Fibroblast of upper back skin (primary cell): ENCODE measurements at places on chromosomes 5 and 9.

GRCh38 chr5:44869928-44870327 is 61.2 kb downstream of the MRPS30 start:
- DNase-seq = no peak

DNA sequence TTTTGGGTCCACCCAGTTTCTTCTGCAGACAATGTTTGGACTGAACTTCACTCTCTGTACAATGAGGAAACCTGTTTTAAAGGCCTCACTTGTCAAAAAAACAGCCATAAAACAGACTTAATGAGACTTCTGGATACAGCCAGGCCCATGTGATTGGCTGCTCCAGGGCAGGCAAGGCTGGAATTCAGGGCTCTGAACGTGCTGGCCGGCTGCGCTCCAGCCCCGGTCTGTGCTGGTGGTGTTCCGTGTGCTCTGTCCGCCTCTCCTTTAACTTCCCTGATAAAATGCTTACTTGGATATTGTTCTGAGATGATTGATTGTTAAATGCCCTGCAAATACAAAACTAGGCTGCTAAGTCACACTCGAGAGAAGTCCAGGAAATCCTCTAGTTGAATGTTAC is 131.2 kb upstream of the KLF4 start:
- DNase-seq = no peak

DNA sequence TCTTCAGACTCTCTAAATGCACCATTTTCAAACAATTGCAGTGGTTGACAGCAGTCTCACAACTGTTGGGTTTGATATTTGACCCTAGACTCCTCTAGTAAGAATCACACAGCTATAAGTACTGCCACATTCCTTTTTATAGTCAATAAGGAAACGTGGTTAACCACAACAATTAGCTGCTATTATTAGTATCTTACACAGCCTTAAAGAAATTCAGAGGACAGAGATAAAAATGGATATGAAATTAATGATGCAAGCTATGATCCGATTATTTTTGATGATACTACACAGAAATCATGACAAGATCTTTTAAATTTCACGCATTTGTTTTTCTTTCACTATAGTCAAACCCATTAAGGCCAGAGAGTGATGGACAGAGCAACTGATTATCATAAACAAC is 288.6 kb upstream of the C9orf72 start:
- peak; percentile 82 for DNase-seq

GRCh38 chr5:106646106-106646505 is 1024.6 kb downstream of the EFNA5 start:
- peak; percentile 19 for DNase-seq

- DNase-seq = no peak
Measured at GRCh38 chr5:146185161-146185560, 2.7 kb upstream of the LARS1 start.

- peak; percentile 23 for DNase-seq
Measured at GRCh38 chr5:76371960-76372322, 31.1 kb upstream of the IQGAP2 start.

DNA sequence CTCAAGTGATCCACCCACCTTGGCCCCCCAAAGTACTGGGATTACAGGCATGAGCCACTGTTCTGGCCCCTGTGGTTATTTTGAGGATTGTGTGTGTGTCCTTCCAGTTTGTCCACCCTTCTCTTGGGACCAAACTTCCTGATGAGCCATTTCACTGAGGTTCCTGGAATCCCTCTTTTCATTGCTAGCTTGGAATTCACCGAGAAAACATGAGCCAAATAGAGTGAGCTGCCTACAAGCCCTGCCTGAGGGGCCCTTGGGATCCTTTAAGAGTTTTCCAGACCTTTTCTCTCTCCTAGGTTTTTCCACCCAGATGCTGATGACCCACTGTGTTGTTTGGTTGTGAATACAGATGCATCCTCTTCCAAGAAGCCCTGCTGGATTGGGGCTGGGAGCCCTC is 13.2 kb upstream of the KIF12 start:
- peak; percentile 58 for DNase-seq

DNA sequence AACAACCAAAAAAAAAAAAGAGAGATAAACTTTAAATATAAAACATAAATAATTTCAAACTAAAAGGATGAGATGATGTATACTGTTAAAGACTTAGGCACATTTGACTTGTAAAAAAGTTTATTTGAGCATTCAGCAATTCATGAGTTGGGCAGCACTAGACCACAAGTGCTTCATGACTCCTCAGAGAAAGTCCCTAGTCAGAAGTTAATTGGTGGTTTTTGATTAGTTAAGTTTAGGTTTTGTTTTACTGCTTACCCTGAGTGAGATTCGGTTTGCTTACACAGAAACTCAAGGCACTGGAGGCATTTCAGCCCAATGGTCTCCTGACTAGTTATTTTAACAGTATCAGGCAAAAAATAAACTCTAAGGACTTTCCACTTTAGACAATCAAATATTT is 129.2 kb downstream of the MARCHF11 start:
- DNase-seq = no peak

DNA sequence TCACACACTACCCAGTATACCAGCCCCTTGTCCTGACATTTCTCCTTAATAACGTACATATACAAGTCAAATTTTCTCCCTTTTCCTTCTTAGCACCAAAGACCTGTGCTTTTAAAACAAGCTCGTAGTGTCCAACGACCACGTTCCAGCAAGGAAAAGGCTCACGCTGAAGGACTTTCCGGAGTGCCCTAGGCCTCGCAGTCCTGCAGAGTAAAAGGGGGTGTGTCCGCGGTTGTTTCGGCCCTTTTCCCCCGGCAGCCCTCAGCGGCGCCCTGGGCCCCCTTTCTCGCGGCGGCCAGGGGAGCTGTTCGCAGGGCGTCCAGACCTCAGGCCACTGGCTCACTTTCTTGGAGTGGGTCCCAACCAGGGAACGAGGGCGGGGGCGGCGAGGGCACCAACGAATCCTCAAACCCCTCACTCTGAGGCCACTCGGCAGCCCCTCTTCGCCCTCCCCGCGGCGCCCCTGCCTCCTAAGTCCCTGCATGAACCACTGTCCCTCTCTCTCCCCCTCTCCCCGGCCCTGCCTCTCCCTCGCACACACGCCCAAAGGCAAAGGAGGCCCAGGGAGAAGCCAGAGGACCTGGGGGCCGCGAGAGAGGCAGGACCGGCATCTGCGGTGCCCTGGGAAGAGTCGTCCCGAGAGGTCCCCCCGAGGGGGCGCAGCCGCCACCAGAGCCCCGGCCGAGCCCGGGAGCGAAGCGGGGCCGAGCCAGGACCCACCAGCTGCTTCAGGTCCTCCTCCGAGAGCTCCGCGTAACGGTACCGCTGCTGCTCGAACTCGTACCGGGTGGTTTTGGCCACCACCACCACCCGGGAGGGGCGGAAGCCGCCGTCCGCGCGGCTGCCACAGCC is 720 bp downstream of the NADK2 start:
- DNase-seq = peak; percentile 56

DNA sequence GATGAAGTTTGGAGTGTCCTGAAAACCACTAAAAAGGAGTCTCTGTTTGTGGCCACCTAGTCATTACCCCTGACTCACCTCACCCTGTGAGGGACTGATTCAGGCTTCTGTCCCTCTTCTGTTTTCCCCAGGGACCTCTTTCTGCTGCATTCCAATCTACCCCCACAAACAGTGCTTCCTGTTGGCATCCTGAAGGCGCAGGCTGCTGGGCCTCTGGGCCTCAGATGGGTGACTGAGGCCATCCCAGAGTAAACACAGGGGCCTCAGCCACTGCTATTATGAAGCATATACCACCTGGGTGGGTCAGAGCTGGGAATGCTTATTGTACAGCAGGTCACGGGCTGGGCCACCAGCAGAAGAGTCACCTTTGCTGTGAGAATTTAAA is 20.0 kb downstream of the MORN5 start:
- DNase-seq = peak; percentile 21

DNA sequence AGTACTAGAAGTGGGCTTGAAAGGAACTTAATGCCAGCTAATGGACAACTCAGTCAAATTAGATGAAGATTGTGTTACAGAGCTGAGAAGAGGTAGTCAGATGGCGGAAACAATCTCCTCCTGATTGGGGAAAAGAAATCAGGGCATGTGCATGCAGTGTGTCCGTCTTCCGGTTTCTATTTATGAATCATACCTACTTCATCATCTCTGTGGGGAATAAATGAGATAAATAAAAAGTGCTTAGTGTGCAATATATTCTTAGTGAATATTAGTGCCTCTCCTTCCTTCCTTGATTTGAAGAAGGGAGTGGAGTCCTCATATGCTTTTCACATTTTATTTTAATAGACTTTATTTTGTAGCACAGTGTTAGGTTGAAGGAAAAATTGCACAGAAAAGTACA is 108.7 kb upstream of the NFIL3 start:
- DNase-seq = no peak

DNA sequence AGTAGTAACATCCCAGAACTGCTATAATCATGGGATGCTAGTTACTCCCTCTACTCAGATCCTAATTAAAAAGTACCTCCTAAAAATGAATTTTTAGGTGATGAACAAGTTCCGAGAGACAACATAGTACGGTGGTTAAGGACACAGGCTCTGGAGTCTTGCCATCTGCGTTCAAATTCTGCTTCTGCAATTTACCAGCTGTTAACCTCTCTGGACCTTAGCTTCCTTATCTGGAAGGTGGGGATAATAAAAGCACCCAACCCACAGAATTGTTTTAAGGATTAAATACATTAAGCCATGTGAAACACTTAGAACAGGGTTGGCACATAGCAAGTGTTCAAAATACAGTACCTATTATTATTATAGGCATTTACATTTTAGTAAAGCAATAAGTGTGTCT is 77.5 kb upstream of the XPA start:
- no peak for DNase-seq

DNA sequence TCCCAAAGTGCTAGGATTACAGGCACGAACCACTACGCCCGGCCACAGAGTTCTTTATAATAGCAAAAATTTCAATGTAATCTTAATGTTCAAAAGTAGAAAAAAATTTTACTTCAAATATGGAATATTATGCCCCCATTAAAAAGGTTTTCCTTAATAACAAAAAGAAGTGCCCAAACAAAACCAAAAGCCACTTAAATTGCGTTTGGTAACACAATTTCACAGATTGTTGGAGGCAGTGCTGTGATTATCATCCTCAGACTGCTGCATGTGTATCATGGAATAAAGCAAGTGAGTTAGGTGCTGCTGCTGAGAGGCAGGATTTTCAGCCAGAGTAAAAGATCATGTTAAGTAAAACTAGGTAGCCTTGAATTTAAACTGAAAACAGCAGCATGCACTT is 132.7 kb downstream of the COL23A1 start:
- DNase-seq = no peak

- peak; percentile 87 for DNase-seq
Measured at GRCh38 chr5:43039471-43040286, 440 bp downstream of the ANXA2R start.

- no peak for DNase-seq
Measured at GRCh38 chr9:86827893-86828292, 119.4 kb downstream of the GAS1 start.

DNA sequence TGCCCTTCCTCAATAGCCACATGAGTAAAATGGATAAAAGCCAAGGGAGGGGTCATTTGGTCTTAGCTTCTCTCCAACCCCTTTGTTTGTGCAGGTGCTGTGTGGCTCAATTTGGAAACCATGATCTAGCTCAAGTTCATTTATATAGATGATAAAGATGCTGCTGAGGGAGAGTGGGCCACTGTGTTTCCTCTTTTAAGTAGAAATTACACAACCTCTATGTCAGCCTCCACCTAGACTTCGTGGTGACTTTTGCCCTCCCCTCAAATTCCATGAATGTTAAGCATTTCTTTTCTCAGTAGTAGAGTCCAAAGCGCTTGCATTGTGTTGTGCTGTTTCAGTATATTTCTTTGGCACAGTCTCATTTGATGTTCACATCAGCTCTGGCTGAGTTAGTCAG is 241.4 kb downstream of the ARHGAP26 start:
- peak; percentile 89 for DNase-seq

GRCh38 chr9:112271466-112272098 is 61.8 kb downstream of the PTBP3 start:
- DNase-seq = peak; percentile 23

DNA sequence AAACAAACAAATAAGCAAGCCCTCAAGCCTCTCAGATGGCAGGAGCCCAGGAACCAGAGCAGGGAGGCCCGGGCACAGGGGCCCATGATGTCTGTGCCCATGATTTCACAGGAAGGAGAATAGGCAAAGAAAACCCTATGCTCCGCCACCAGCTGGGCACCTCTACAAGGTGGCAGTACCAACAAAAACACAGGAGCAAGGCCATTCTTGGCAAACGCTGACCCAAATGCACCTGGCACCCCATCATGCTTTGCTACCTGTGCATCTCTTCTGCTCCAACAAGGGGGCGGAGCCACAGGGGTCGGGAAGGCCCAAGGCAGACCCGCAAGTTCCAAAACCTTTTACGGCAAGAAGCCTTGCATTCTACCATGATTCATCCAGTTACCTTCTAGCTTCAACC is 3.1 kb downstream of the BRD3 start:
- DNase-seq = no peak

DNA sequence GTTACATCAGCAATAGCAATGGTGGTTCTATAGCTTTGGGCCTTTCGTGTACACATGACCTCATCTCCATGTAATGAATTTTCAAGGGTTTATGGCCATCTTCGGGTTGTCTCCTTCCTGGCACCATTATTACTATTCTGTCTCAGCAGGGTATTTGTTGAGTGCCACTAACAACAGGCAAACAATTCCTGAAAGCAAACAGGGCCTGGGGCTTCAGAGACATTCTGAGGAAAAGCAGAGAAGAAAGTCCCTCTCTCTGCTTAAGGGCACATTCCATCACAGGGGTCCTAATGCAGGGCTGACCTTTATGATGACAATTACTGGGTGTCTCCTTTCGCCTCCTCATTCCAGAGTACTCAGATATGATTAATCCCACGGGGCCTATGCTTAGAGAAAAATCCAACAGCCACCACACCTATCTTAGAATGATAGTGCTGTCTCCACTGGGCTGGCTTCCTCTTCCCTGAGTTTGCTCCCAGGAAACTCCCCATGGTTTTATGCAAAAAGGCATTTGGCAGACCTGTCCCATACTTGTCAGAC is 540.2 kb upstream of the ZNF462 start:
- DNase-seq = no peak

- DNase-seq = no peak
Measured at GRCh38 chr5:1751026-1751863, 48.4 kb downstream of the MRPL36 start.

- peak; percentile 18 for DNase-seq
Measured at GRCh38 chr5:79962575-79963222, 28.4 kb downstream of the MTX3 start.

- DNase-seq = no peak
Measured at GRCh38 chr9:119501374-119501773, 132.1 kb upstream of the BRINP1 start.

GRCh38 chr9:94929369-94929756 is 202.9 kb downstream of the AOPEP start:
- peak; percentile 67 for DNase-seq

DNA sequence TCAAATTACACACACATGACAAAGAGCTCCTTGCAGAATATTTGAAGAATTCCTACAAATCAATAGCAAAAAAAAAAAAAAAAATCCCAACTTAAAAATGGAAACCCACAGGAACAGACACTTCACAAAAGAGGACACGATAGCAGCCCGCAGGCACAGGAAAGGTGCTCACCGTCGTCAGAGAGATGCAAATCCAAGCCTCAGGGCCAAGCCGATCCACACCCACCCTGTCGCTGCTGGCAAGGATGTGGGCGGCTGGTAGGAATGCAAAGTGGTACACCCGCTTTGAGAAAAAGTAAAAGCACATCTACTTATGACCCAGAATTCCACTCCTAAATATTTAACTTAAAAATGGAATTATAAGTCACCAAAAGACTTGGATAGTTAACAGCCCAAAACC is 10.8 kb downstream of the LCN9 start:
- no peak for DNase-seq
